ENCODE measurements at places on chromosomes 6 and 20. TPM values are rescaled to one million over a fixed set of nuclear protein-coding genes. Genes with fewer than 3 reads are reported as not detected.

The PXT1 gene
- not detected for total RNA-seq

The GRM4 gene
- total RNA-seq: 0.26 TPM

The DEF6 gene
- total RNA-seq: 1.1 TPM

The MGME1 gene
- 15.1 TPM for total RNA-seq

The GPX5 gene
- total RNA-seq: not detected

The PTCRA gene
- total RNA-seq: not detected

The RSPO3 gene
- total RNA-seq: 0.21 TPM

The IPCEF1 gene
- total RNA-seq: not detected

The ACSS1 gene
- 5.5 TPM for total RNA-seq

The MTFR2 gene
- 1.7 TPM for total RNA-seq

The SYTL3 gene
- 1.4 TPM for total RNA-seq

The PSORS1C2 gene
- not detected for total RNA-seq

The C6orf132 gene
- total RNA-seq: 0.75 TPM

The CDH4 gene
- 1.1 TPM for total RNA-seq

The GNAS-AS1 gene
- total RNA-seq: 1.1 TPM
